HS-5 (cell line): ENCODE measurements at places on chromosomes 3 and 15.

GRCh38 chr15:41689834-41690233 is 29.6 kb downstream of the MGA start:
- DNase-seq: no peak

- no peak for DNase-seq
Measured at GRCh38 chr3:13010780-13011572, 62.3 kb downstream of the IQSEC1 start.

GRCh38 chr3:100395679-100396431 is 5.0 kb downstream of the TOMM70 start:
- no peak for DNase-seq

- DNase-seq: no peak
Measured at GRCh38 chr3:119870512-119870911, 88.6 kb downstream of the NR1I2 start.

GRCh38 chr3:11288786-11289637 is 16.8 kb downstream of the ATG7 start:
- DNase-seq: peak; percentile 97

DNA sequence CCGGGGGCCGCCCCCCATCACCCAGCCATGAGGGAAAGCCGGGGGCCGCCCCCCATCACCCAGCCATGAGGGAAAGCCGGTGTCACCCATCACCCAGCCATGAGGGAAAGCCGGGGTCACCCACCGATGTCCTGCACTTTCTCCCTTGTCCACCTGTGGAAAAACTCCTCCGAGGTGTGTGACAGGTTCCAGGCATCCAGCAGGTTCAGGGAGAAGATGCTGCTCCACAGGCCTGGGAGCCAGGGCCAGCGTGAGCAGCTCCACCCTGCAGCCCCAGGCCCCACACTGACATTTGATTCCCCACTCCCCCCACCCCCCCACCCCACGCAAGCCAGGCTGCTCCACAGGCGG is 15.5 kb upstream of the EHD4 start:
- DNase-seq: no peak

GRCh38 chr15:31230630-31231485 is 95.8 kb upstream of the KLF13 start:
- no peak for DNase-seq

DNA sequence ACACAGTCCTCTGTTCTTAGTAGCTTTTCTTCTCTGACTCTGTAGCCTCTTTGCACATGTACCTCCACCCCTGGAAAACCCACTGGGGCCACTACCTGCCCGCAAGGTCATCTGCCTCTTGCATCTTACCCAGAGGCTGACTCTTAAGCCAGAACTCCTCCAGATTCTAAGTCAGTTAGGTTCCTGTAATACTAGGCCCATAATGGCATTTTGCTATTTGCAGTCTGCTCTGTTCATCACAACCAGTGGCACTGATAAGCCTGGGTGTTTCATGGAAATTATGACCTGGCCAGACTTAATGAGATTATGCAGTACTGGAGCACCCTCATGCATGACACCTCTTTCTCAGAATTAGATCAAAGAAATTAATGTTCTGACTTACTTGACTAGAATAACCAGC is 31.7 kb upstream of the ATG7 start:
- DNase-seq: no peak

- no peak for DNase-seq
Measured at GRCh38 chr3:13594146-13594545, 45.2 kb downstream of the FBLN2 start.

DNA sequence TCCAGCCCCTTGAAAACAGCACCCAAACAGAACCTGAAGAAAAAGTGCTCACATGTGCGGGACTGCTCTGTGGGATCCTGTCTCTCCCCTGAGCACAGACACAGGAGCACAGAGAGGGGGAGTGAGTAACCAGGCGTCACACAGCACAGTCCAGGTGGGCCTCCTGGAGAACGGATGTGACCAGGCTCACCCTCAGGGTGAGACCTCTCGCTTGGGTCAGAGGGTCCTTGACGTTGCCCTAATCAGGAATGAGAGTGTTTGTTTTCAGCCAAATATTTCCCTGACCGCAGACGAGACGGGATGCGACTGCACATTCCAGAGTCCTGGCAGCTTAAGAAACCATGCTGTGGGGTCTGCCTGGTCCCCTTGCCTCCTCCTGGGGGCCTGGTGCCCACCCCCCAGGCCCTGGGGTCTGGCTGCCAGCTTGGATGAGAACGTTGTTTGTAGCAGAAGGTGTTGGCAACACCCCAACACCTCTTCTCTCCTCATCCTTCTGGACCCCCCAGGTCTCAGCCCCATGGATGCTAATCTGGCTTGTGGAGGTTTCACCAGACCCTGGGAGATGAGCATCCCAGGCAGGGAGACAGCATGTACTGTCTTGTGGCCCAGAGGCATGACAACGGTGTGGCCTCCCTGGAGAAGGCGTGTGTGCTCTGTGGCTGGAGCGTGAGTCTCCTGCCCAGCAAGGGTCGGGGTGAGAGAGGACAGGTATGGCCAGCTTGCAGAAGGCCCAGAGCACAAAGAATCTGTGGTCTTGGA is 42.1 kb upstream of the SLC6A6 start:
- no peak for DNase-seq

DNA sequence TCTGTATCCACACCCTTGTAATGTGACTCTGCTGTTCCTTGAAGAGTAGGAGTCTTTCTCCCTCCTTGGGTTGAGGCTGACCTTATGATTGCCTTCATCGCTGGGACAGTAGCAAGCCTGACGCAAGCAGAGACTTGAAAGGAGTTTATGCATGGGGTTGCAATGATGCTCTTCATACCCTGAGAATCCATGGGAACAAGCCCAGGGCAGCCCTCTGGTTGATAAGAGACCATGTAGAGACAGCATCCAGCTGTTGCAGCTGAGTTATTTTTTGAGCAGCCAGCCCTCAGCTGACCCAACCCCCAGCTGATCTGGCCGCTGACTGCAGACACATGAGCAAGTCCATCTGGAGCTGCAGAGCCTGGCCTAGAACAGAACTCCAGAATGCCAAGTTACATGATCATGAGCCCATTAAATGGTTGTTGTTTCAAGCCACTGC is 60.6 kb upstream of the ARNT2 start:
- no peak for DNase-seq

GRCh38 chr3:46222435-46223161 is 14.5 kb upstream of the CCR1 start:
- no peak for DNase-seq

- no peak for DNase-seq
Measured at GRCh38 chr3:32641356-32641755, 43.6 kb upstream of the CNOT10 start.

GRCh38 chr15:68843425-68844311 is 23.0 kb upstream of the ANP32A start:
- DNase-seq: no peak

- peak; percentile 32 for DNase-seq
Measured at GRCh38 chr15:98518823-98519561, 129.3 kb upstream of the IGF1R start.

- DNase-seq: no peak
Measured at GRCh38 chr15:92574161-92574560, 81.4 kb downstream of the FAM174B start.

DNA sequence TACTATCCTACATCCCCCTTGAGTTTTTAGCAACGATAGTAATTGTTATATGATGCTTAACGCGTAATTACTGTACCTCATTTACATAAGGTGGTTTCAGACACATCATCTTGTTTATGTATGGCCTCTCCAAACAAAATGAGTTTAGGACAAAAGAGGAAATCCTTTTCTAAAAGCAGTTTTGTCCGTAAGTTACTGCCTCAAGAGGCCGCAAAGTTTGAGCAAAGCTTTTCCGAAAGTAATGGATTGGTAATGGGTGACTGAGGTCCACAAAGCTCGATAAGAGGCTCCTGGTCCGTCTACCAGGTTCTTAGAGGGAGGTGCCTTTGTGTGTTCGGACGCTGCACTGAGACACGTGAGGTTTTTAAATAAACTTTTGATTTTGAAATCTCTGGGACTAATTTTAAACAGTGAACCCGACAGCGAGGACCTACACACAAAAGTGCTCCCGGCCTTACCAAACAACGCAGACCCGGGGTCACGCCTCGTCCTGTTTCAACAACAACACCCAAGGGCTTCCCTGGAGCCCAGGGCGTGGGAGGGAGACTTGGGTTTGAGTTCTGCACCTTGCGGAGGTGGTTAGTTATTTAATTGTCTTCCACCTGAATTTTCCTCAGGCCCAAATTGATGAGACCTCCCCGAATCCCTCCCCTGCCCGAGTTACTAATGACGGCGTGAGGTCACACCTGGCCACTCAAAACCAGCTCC is 456 bp upstream of the C15orf61 start:
- DNase-seq: no peak

DNA sequence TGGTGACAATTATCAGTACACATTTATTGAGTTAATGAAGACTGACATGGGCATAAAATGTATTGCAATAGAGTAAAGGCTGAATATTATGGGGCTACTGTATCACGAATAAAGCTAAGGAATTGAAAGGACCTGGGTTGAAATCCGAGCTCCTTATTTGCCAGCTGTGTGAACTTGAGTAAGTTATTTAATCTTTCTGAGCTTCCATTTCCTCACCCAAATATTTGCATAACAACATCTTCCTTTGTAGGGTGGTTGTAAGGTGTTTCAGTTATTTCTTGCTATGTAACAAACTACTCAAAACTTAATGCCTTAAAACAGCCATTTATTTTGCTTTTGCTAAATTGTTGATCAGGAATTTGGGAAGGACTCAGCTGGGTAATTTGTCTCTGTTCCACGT is 111.1 kb upstream of the TSC22D2 start:
- no peak for DNase-seq

DNA sequence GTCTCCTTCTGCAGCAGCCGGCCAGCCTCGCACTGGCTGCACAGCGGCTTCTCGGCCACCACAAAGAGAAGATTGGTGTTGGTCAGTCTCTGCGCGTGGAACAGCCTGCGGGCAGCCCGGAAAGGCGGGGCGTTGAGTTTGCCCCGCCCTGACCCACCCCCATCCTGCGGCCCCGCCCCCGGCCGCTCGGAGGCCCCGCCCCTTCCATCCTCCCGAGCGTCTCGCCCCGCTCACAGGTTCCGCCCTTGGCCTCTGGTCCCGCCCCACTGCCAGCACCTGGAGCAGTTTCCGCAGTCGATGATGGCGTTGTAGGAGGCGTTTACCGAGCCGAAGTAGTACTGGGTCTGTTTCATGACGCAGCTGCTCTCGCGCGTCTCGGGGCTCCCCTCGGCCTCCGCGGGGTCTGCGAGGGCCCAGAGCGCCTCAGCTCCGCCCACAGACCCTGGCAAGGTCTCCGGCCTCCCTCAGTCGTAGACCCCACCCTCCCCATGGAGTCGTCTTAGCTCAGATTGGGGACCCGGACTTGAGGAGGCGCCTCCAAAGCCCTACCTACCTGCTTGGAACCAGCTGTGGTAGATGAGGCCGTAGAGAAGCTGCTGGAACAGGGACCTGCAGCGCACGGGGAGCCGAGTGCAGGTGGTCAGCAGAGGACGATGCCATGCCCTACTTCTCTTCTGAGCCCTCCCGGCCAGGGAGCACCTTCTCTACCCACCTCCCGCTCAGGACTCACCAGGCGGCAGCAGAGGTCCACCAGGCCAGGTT is 5.9 kb upstream of the TMEM115 start:
- DNase-seq: no peak

DNA sequence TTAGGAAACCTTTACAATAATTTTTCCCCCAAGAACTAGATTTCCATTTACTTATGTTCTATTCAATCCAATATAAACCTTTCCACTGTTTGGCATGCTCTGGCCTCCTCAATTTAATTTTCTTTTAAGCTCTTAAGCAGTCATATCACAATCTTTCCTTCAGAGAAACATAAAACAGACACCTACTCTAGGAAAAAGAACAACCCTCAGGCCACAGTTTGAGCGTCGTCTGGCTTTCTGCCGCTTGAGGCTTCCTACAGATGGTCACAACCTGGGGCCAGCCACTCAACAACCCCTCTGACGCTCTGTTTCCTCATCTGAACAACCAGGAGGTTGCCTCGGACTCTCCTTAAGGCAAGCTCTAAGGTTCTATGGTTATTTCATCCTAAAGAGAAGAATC is 143.3 kb downstream of the ADAMTS17 start:
- no peak for DNase-seq

DNA sequence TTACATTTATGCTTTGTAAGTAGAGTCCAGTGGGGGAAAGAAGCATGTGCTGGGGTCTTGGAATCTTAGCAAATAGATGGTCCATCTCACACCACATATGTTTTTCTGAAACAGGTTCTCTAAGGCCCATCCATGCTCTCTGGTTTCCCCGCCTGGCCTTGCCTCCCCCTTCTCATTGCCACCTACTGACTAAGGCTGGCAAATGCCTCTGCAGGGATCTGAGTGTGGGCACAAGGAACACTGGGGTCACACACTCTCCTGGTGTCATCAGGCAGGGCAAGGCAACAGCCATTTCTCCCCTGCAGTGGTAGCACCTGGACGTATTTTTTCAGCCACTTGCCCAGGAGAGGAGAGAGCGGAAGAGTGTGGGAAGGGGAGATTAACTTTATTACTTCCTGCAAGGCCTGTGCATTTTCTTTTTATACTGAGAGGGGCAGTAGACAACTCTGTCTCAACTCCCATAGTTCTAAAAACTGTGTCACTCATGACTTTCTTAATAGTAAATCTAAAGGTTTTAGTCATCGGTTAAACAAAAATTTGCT is 804.2 kb upstream of the NECTIN3 start:
- no peak for DNase-seq

- no peak for DNase-seq
Measured at GRCh38 chr3:137525471-137525870, 238.6 kb upstream of the SOX14 start.

DNA sequence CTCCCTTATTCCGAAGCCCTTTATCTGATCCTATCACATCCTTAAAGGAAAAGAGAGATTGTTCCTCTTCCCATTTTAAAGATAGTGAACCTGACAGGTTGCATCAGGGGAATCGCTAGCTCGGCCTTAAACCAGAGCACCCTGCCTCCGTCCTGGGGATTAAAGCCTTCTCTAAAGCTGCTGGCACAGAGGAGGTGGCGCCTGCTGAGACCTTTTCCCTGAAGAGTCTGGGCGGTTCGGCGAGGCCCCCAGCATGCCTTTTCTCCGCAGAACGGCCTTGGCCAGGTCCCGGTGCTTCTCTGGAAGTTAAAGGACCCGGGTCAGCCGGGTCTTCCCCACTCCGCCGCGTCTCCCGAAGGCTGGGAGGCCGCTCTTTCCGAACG is 593 bp downstream of the FAM219B start:
- no peak for DNase-seq

- DNase-seq: no peak
Measured at GRCh38 chr15:56923174-56923591, 4.7 kb downstream of the TCF12 start.

- DNase-seq: no peak
Measured at GRCh38 chr15:72754096-72754495, 29.5 kb downstream of the ADPGK start.
